ENCODE measurements at places on chromosomes 7 and 10. TPM values are rescaled to one million over a fixed set of nuclear protein-coding genes. Genes with fewer than 3 reads are reported as not detected.

DNA sequence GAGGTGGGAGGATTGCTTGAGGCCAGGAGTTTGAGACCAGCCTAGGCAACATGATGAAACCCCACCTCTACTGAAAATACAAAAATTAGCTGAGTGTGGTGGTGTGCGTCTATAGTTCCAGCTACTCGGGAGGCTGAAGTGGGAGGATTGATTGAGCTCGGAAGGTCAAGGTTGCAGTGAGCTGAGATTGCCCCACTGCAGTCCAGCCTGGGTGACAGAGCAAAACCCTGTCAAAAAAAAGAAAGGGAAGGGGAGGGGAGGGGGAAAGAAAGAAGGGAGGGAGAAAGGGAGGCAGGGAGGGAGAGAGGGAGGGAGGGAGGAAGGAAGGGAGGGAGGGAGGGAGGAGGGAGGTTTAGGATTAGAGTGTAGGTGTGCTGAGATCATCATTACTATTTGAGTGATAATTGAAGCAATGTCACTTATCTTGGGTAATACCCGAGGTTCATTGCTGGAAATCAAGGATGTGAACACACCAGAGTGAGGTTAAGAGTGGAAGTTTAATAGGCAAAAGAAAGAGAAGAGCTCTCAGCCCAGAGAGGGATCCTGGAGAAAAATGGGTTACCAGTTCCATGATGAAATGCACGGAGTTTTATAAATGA lies 27.6 kb downstream of the VCL start:
- no peak for DNase-seq

GRCh38 chr10:110330675-110331074 lies 26.0 kb upstream of the SMNDC1 start:
- no peak for DNase-seq

TSPAN13 gene
- 24.0 TPM for polyA plus RNA-seq

SEMA3C gene
- 23.3 TPM for polyA plus RNA-seq

DNA sequence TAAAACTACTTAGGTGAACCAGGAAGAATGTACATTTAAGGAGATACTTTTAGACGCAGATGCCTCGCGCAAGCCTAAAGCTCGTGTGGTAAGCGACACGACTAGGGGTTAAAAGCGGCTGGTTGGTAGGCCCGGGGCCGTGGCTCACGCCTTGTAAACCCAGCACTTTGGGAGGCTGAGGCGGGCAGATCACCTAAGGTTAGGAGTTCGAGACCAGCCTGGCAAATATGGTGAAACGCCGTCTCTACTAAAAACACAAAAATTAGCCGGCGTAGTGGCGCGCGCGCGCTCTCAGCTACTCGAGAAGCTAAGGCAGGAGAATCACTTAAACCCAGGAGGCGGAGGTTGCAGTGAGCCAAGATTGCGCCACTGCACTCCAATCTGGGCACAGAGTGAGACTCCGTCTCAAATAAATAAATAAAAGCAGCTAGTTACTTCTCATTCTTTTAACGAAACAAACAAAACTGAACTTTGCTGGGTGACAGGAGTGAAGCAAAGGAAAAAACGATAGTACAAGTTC lies 879 bp downstream of the NUDT5 start:
- DNase-seq: no peak

GRCh38 chr10:64086083-64086767 lies 565.0 kb downstream of the REEP3 start:
- DNase-seq: no peak

ASB4 gene
- polyA plus RNA-seq: 0.10 TPM

PTN gene
- polyA plus RNA-seq: 176 TPM

DNA sequence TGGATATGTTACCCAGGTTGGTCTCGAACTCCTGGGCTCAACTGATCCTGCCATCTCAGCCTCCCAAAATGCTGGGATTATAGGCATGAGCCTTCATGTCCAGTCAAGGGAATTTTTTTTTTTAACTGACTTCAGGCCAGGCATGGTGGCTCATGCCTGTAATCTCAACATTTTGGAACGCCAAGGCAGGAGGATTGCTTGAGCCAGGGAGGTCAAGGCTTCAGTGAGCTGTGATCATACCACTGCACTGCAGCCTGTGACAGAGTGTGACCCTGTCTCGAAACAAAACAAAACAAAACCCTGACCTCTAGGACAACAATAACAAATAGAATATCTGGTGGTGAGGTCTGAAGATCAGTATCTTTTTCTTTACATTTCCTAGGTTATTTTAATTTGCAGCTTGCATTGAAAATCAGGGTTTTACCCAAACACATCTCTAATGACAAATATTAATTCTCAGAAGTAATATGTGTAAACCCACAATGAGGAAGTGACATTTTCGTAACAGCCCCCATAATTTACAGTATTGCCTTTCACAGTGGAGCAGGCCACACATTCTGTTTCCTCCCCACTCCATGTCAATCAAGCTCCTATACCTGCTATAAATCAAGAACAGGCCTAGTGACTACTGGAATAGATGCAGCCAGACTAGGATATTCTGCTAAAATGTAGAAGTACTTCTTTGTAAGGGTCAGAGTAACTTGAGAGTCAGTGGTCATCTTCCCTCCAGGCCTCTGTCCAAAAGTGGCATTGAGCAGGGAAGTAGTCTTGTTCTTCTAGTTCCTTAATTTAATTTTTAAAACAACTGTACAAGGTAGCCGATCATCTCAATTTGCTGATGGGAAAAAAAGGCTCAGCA lies 43.3 kb upstream of the ECHDC3 start:
- no peak for DNase-seq

DNA sequence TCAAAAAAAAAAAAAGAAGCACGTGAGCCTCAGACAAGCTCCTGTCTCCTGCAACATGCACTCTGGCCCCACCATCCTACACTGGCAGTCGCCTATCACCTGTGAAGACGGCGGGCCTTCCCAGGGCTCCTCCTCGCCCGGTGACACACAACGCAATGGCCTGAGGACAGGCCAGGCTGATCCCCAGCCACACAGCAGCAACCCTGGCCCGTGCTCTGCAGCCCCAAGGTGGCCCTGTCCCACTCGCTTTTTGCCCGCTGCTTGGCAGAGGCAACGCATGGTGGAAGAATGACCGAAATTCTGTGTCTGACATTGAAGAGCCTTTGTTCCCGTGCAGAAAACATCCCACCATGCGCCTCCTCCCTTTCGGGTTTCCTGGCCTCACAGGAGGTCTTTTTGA lies 8.1 kb downstream of the RADIL start:
- DNase-seq: no peak

BCL7B gene
- polyA plus RNA-seq: 40.5 TPM

HYAL4 gene
- 0.86 TPM for polyA plus RNA-seq

DNA sequence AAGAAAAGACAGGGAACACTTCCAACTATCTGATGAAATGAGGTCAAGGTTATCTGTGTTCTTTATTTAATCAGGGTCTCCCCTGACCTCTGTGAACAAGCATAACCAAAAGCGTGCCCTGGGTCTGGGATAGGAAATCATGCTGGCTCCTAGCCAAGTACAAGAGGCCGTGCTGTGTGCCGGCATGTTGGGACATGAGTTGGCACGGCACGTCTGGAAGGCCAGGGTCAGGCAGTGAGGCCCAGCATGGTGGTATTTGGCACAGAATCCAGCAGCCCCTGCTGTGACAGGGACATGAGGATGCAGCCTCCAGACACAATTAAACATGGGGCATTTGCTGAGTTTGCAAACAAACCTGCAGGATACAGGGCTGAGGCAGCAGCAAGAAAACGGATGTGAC lies 320.4 kb downstream of the PLXNA4 start:
- DNase-seq: no peak

GRCh38 chr7:116212869-116213268 lies 2.5 kb downstream of the TES start:
- DNase-seq: no peak

PPP1R9A gene
- polyA plus RNA-seq: 40.1 TPM

DNA sequence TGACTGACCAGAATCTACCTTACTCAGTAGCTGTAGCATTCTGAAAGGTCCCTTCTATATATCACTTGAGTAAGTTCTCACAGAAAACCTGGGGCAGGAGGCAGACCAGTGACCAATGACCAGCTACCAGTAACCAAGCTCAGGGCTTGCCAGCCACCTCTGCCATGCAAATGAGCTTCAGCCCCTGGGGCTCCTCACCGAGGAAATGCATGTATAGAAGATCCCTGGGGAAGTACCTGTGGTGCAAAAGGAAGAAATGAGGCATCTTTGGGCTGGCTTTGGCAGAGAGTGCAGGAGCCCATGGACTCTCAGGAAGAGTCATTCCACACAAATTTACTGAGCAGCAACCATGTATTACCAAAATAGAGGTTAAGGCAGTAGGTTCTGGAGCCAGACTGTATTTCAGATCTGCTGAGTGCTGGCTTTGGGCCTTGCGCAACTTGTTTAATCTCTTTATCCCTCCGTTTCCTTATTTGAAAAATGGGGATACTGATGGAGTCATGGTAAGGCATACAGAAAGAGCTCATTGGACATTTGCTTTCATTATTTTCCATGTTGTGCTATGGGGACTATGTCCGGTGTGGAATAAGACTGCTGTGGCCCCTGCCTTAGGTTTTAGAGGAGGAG lies 41.1 kb upstream of the FAM204A start:
- no peak for DNase-seq

DNA sequence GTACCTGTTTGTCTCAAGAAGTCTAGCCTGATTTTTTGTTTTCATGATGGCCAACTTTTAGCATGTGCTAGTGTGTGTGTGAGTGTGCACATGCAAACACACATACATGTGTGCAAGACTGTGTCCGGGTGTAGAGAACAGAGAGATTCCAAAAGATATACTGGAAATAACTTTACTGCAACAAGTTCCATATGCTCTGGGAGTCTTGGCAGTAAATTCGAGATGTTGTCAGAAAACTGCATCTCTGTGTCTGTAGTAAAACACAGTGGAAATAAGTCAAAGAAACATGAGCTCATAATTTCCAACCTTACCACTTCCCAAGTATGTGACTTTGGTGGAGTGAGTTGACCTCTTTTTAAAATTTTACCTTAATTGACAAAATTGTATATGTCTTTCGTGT lies 950.8 kb upstream of the C7orf33 start:
- no peak for DNase-seq

DNA sequence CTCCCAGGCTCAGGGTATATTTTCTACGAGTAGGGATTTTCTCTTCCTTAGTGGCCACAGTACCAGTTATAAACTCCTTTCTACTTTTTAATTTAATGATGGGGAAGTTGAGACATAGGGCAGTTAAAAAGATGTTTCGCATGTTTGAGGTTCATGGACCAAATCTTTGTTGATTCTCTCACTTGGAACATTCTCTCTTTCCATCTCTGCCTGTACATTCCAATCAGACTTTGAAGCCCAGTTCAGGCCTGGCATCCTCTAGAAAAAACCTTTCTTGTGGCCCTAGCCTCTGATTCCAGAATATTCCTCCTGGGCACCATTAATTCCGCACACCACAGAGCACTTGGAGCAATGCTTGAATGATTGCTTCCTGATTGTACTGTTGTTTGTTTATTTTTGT lies 18.5 kb downstream of the SLC13A4 start:
- no peak for DNase-seq

- DNase-seq: no peak
Observed at GRCh38 chr7:111026343-111026742, 64.6 kb upstream of the LRRN3 start.

ODAD2 gene
- 1.5 TPM for polyA plus RNA-seq

DNA sequence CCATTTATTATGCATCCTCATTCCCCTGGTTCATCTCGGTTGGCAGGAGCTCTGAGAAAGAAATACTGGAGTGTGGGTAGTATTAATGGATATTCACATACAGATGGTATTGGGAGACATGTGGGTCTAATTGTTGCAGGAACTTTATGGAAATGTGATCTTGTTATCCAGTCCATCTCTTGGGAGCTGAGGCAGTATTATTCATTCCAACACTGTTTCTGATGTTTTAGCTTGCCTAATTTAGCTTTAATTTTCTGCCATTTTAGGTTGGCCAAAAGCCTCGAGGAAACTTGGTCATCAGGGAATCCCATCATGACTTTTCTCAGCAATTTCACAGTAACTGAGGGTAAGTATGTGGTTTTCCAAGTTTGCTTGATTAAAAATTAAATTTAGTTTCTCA lies 125.7 kb downstream of the ABCA13 start:
- DNase-seq: no peak

- DNase-seq: no peak
Observed at GRCh38 chr7:92010215-92010614, 69.6 kb downstream of the AKAP9 start.

NANOS1 gene
- 4.3 TPM for polyA plus RNA-seq

DNA sequence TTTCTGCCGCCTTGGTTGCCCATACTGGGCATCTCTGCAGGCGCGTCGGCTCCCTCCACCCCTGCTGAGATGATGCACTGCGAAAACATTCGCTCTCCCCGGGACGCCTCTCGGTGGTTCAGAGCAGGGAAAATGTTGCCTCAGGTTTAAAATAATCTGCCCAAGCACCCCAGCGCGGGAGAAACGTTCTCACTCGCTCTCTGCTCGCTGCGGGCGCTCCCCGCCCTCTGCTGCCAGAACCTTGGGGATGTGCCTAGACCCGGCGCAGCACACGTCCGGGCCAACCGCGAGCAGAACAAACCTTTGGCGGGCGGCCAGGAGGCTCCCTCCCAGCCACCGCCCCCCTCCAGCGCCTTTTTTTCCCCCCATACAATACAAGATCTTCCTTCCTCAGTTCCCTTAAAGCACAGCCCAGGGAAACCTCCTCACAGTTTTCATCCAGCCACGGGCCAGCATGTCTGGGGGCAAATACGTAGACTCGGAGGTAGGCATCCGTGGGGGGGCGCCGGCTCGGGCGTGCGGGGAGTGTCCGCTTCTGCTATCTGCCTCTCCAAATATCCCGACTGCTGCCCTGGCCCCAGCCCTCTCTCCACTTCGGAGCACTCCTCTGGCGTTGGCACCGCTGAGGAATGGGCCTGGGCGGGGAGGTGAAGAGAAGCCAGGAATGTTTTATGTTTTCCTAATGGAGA lies at the start of gene CAV1:
CAV1 (plus strand) TSS at position 428 of the 689 bp plus-strand sequence; CDS start at position 455, 27 bp downstream.
- no peak for DNase-seq

- DNase-seq: no peak
Observed at GRCh38 chr10:48555310-48556042, 49.4 kb downstream of the ARHGAP22 start.

DNA sequence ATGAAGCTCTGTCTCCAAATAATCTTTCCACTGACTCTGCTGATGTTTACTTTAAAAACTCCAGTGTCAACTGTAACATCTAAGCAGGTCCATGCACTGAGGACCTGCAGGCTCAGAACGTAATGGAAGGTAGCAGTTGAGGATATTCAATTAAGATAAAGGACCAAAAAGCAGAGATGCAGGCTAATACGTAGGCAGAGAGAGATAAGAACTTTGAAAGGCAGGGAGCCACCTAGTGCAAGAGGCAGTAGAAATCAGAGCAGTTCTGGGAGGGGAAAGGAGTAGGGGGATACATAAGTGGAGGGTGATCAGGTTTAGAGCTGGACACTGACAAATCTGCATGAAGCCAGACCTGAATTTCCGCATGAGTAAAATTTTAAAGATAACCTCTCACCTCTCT lies 114.5 kb upstream of the POM121L12 start:
- no peak for DNase-seq

DNA sequence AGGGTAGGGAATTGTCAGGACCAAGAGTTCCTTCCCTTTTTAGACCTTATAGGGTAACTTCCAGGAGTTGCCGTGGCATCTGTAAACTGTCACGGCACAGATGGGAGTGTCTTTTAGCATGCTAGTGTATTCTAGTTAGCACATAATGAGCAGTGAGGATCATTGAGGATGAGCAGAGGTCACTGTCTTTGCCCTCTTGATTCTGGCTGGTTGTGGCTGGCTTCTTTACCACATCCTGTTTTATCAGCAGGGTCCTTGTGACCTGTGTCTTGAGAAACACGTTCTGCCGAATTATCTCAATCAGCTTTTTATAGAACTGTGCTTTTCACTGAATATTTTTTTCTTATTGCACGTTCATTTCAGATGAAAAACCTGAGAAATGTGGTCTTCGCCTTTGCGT lies 41.5 kb downstream of the MINPP1 start:
- DNase-seq: no peak

Measured in left kidney (tissue), 8 donors.